ENCODE measurements at places on chromosomes 2 and 18.

DNA sequence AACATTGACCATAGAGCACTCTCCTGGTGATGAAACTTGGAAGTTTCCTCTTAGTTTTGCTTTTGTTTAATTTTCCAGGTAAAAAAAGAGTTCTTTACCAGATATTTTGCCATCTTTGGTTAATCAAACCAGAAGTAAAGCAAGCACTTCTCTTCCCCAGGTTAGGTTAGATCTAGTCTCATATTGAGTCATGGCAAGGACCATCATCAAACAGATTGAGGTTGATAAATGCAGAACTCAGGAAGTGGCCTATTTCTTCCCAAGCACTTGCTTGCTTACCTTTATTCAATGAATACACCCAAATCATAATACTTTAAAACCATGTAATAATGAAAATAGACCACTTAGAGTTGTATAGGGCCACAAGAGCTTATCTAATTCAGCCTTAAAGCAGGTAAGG, 23.4 kb downstream of the DNAH6 start:
- DNase-seq = no peak

DNA sequence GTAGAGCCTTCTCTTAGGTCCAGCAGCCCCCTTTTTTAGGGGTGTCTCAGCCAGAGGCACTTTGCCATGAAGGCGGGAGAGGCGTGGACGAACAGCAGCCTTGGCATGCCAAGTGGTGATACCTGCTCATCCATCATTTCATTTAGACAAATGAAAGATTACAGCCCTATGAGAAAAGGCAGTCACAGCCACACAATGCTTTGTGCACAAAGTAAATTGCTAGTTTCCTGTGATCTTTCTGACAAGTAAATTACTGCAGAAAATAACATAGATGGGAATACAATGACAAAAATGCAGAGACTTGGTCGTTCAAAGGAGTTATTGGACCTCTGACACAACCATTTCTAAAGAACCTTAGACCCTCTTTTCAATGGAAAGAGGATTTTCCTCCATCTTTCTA, 94.9 kb downstream of the RND3 start:
- DNase-seq = no peak

GRCh38 chr2:73232403-73233153, 461 bp downstream of the PRADC1 start:
- DNase-seq = no peak

GRCh38 chr2:213189001-213189899, 37.8 kb upstream of the IKZF2 start:
- DNase-seq = no peak

GRCh38 chr18:2723207-2723606, 67.7 kb downstream of the SMCHD1 start:
- no peak for DNase-seq

DNA sequence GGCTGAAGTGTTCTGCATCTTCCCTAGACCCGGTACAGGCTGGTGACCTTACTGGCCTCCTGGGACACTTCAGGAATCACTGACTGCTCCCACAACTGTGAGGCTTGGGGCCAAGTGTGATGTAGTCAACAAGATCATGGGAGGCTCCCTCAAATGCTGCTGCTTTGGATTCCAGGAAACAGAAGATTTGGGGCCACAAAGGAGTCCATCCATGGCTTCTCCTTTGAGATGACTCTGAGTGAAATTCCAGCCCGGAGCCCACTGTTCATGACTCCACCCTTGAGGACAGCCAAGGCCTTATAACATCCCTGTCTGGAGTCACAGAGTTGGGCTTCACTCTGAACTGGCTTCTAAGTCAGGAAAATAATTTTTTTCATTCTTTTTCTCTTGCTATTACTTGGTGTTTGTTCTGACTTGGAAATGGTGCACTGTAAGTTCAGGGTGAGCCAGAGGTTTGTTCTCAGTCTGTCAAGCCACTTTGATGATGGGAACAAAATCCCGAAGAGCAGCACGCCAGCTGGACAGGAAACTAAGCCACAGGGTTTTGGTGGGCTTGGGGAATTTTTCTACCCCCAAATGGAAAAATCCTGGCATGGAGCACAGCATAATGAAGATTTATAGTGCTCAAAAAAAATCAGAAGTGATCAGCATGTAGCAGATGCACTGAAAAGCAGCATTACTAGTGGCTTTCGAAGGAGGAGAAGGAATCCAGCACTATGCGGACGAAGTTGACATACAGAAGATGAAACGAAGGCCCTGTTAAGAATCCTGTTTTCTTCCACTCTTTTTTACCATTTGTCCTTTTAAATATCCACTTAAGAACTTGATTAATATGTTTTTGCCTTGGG, 98.1 kb upstream of the ZFP36L2 start:
- DNase-seq = no peak

DNA sequence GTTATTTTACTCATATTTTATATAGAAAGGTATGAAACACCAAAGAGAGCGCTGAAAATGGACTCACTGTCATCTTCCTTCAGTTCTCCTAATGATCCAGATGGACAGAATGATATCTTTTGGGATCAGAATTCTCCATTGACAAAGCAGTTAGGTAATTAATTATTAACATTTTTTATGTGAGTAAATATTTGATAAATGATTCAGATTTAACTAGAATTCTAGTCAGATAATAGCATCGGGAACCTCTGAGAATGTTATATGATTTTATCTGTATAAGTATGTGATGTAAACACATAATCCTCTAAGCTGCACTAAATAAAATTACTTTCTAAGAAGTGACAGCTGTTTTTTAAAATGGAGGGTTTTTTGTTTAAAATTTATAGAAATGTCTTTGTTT, 2.0 kb downstream of the ETAA1 start:
- DNase-seq = no peak

DNA sequence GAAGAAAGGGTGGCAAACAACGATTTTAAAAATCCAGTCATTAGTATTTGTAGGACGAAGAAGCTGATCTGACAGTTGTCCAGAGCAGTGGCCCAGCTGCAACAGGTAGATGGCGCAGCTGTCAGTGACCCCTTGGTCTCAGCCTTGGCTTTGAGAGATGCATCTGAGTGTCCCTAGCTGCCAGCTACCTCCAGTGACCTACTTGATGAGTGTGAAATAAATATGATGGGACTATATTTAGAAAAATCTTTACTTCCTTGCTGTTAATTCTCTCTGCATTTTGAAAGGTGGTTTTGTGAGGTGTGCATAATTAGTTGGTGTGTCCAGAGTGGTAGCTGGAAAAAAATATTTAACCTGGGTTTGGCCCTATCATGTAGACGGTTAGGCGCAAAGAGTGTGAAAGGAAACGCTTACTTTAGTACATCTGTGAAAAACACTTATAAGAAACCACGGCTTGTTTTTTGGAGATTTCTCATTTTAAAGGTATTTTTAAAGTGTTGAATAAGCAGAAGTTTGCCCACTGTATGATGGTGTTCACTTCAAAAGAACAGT, 963 bp downstream of the INPP1 start:
- no peak for DNase-seq

DNA sequence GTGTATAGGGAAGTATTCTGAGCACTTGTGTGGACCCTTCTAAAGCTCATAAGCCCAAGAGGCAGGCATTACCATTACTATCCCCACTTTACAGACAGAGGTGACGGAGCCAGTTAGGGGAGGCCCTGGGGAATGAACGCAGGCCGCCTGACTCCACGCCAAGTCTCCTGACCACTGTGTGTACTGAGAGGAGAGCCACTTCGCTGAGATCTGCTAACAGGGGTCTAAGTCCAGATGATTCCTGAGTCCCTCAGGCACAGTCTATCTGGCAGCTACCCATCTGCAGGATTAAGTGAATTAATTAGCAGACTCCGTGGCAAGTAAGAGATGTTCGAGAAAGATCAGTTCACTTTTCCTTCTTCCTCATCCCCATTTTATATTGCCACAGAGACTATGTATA, 13.7 kb downstream of the CYB5A start:
- DNase-seq = no peak

- no peak for DNase-seq
Measured at GRCh38 chr2:83650898-83651297, 808.2 kb downstream of the SUCLG1 start.
